ENCODE measurements at places on chromosomes 16 and 17.

GRCh38 chr16:3576211-3576610 lies 992 bp downstream of the NLRC3 start:
- DNase-seq: peak; percentile 17

- no peak for DNase-seq
These were observed 53.0 kb downstream of the SF3B3 start for GRCh38 chr16:70576431-70577255.

DNA sequence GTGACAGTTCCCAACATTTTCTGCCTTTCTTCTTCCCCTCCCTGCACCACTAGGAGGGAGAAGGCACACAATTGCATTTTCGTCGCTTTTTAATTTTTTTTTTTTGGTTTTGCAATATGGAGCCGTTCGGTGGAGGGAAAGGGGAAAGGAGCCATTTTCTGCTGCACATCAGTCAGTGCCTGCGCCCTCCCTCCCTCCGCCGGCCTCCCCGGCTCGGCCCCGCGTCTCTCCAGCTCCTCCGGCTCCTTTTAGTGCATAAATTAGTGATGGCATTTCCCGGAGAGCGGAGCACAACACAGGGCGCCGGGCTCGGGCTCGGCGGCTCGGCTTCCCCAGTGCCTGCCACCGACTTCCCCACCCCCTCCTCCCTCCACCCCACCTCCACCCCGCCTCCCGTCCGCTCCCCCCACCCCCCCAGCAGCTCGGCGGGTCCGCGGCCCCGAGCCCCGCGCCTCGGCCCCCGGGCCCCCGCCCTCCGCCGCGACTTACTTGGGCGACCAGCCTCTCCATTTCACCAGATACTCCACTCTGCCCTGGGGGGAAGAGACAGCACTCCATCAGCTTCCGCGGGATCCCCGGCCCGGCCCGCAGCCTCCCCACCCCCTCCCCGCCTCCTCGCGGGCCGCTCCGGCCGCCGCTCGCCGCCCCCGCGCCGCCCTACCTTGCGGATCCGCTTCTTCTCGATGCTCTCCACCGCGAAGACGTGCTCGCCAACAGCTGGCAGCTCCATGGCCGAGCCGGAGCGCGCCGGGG lies 542 bp downstream of the CBX4 start:
- DNase-seq: peak; percentile 58

DNA sequence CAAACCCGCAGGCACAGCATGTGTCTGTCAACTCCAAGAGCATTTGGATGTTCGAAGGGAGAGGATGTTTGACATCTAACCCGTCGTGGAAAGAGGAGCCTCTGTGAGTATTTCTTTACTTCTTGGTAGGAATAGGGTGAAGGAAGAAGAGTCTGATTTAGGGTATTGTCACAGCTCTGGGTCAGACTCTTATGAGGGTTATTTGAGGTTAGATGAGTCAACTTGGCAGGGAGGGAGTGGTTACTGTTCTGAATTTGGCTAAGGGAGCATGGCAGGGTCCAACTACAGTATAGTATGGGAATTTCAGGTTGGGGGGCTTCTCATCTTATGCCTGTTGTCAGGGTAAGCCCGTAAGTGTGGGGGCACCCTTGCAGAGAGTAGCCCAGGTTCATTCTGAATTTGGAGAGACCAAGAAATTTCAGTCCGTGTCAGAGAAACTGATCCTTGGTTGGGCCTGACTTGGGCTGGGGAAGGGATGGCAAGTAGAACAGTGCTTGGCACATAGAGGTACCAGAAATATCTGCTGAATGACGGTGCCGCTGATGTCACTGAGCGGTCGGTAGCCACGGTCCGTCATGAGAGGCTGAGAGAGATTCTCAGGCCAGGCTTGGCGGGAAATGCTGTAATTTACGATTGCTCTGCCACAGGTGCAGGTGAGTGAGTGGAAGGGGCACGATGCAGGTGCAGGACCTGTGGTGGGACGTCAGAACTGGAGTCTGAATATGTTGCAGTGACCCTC lies 43.2 kb downstream of the MYH3 start:
- DNase-seq: no peak

DNA sequence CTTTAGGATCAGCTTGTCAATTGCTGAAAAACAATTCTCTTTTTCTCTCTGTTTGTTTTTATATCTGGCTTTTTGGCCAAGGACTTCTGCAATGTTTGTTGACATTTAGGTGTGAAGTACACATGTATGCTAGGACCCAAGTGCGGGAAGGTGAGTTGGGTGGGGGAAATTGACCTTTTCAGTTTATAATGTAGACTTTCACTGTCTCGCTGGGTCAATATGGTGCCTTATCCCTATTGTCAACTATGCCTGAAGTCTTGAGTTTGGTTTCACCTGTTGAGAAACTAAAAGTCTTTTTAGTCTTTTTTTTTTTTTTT lies 9.5 kb downstream of the WWP2 start:
- DNase-seq: no peak

DNA sequence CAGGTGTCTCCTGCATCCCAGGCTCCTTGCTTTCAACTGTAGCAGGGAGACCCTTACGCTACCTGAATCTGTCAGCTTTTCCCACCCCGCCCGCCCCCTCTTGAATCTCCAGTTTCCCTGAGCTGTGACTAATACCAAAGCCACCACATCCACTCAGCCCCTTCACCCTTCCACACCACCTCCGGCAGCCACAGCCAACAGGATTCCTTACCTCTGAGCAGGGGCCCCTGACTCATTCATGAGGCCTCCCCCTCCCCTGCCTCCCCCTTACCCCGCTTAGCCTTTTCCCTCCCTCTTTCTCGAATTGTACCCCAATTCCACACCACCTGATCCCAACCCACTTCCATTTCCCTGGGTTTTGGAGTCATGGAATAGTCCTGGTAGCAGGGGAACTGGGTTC lies 2.3 kb downstream of the STX1B start:
- DNase-seq: no peak

DNA sequence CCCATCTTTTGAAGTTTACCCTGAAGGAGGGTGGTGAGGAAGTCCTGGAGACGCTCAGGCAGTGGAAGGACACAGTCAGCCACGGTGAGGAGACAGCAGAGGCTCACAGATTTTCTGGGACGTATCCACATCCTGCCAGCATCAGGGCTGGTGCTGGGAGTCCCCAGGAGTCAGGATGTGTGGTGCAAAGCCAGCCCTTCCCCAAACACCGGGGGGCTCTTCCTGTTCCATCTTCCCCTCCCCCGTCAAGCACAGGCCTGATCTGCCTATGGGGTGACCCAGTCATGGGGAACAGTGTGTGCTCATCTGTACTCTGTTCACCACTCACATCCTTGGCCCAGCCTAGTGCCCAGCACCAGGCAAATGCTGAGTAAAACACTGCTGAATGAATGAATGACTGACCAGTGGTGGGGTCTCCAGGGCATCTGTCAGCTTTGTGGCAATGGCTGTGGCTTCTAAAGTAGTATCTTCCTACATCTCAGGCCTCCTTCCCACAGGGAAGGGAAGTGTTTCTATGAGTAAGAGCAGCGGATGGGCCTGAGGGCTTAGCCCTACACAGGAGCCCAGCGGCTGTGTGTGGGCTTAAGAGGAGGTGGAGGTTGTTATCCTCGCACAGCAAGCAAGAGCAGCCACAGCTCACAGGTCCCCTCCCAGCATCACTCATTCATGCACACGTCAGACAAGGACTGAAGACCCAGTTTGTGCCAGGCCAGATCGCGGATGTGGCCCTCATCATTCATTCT lies 23.3 kb downstream of the NOS2 start:
- DNase-seq: no peak

DNA sequence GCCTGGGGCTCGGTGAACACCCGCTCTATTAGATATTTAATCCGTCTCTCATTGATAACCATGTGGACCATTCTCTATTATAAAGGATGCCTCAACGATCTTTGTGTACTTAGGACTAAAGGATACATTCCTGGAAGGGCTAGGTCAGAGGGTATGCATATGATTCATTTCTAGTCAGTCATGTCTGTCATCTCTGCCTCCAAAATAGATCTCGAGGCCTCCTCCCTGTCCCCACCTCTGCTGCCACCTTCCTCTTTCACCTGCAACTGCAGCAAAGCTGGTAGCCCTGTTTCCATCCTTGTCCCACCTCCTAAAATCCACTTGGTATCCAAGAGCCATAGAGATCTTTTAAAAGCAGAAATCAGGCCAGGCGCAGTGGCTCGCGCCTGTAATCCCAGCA lies 121.5 kb downstream of the KATNIP start:
- DNase-seq: no peak

GRCh38 chr16:1037394-1038257 lies 34.9 kb upstream of the SSTR5 start:
- DNase-seq: no peak

- no peak for DNase-seq
These were observed 12.1 kb upstream of the ALDOA start for GRCh38 chr16:30053376-30054015.
